CD4-positive, alpha-beta T cell (primary cell): ENCODE measurements at places on chromosomes 3 and 15. TPM values are rescaled to one million over a fixed set of nuclear protein-coding genes. Genes with fewer than 3 reads are reported as not detected.

- H3K4me1 ChIP-seq: no peaks in the 10 kb centered on the region
- no peaks in the 10 kb centered on the region for H3K27me3 ChIP-seq
- no peak for DNase-seq
- H3K27ac ChIP-seq: no peak overlapping the region
- H3K4me3 ChIP-seq: no peak overlapping the region
- no peaks in the 10 kb centered on the region for H3K36me3 ChIP-seq
Observed at GRCh38 chr3:151552589-151552988, 91.7 kb upstream of the IGSF10 start.

The SAMMSON gene
- not detected for total RNA-seq

DNA sequence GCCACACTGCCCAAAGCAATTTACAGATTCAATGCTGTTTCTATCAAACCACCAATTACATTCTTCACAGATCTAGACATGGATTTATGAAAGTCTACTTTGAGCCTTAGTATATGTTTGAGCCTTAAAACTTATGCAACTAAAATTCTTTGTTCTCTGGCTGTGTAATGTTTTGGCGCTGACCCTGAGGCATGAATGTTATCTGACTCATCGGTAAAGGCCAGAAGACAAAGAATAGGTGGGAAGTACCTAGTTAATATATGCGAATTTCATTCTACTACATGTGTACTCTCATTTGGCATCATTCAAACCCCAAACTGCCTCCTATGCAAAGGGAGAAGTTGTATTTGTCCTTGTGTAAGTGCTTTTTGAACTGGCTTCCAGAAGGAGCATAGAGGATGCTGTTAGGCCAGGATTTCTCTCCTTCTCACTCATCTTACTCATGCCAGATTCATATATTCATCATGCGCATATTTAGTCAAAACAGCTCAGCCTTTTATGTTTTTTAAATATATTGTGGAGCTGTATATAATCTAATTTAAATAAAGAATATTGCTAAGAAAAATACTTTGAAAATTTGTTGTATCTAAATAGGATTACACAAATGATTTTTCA lies 204.2 kb downstream of the NFKBIZ start:
- H3K4me3 ChIP-seq: no peak overlapping the region
- no peaks in the 10 kb centered on the region for H3K36me3 ChIP-seq
- no peak overlapping the region for H3K27ac ChIP-seq
- DNase-seq: no peak

The PFN2 gene
- total RNA-seq: 15.5 TPM

The CILP gene
- total RNA-seq: 0.33 TPM

- no peak overlapping the region for H3K27ac ChIP-seq
- no peak overlapping the region for H3K4me3 ChIP-seq
- H3K27me3 ChIP-seq: no peaks in the 10 kb centered on the region
- no peaks in the 10 kb centered on the region for H3K4me1 ChIP-seq
- DNase-seq: no peak
- no peaks in the 10 kb centered on the region for H3K36me3 ChIP-seq
Observed at GRCh38 chr3:168883145-168883544, 780.4 kb downstream of the MECOM start.

DNA sequence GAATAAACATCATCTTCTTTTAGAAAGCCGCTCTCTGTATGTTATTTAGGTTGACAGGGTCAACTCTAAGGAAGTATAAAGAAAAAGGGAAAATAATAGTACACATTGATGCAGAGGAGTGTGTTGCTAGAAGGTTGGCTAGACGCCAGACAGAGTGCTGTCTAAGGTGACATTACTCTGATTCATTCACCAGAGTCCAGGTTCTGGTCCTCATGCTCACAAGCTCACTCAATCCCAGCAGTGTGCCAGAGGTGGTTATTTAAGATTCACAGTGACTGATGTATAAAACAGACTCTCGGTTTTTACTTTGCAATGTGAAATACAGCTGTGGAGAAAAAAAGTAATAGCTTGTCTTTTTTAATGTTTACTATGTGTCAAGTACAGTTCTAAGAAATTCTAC lies 1.7 kb downstream of the CFAP44 start:
- H3K36me3 ChIP-seq: peaks cover 9% of the 10 kb centered on the region
- H3K4me3 ChIP-seq: no peak overlapping the region
- H3K27ac ChIP-seq: no peak overlapping the region
- no peak for DNase-seq
- H3K27me3 ChIP-seq: no peaks in the 10 kb centered on the region

DNA sequence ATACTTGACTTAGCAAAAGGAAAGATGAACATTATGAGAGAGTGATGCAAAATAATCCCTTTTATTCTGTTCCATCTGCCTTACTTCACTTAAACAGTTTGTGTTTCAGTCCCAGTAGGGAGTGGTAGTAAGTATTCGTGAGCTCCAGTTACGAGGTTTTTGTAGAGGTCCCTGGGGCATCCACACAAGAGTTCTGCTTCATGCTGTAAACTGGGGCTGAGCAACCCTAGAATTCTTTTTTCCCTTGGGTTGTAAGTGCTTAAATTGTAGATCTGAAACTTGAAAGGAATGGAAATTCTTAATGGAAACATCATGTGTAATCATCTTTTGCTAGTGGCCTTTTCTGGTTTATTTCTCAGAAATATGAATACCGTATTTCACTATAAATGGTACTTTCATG lies 79.5 kb downstream of the SEMA6D start:
- no peak overlapping the region for H3K4me3 ChIP-seq
- no peak for DNase-seq
- no peak overlapping the region for H3K27ac ChIP-seq
- H3K36me3 ChIP-seq: no peaks in the 10 kb centered on the region
- no peaks in the 10 kb centered on the region for H3K27me3 ChIP-seq

- H3K4me1 ChIP-seq: peaks cover 7% of the 10 kb centered on the region
- DNase-seq: no peak
- H3K27me3 ChIP-seq: no peaks in the 10 kb centered on the region
Observed at GRCh38 chr15:100116416-100117190, 225.2 kb downstream of the ADAMTS17 start.

GRCh38 chr3:159978353-159978752 lies 10.3 kb upstream of the IL12A start:
- H3K4me3 ChIP-seq: no peak overlapping the region
- H3K27ac ChIP-seq: no peak overlapping the region
- no peak for DNase-seq
- no peaks in the 10 kb centered on the region for H3K4me1 ChIP-seq

GRCh38 chr3:56188201-56188600 lies 280.1 kb downstream of the ERC2 start:
- no peaks in the 10 kb centered on the region for H3K4me1 ChIP-seq
- DNase-seq: no peak
- no peak overlapping the region for H3K27ac ChIP-seq

DNA sequence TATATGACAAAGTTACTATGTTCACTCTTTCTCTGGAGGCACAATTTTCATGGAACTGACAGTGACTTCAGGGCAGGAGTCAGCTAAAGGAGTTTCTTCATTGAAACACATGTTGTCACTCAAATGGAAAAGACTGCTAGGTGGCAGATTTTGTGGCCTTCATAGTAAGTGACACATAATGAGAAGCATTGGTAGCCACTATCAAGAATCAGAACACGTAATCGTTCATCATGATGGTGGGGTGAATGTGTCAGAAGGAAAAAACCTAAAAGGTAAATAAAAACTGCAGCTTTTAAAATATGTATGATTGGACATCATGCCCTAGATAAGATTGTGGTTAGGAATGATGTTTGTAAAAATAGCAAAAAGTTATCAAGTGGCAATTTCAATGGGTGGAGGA lies 1491.0 kb downstream of the SI start:
- no peak for DNase-seq
- H3K27ac ChIP-seq: no peak overlapping the region
- no peaks in the 10 kb centered on the region for H3K36me3 ChIP-seq
- H3K4me1 ChIP-seq: no peaks in the 10 kb centered on the region

The GOLGA8M gene
- total RNA-seq: 2.8 TPM

DNA sequence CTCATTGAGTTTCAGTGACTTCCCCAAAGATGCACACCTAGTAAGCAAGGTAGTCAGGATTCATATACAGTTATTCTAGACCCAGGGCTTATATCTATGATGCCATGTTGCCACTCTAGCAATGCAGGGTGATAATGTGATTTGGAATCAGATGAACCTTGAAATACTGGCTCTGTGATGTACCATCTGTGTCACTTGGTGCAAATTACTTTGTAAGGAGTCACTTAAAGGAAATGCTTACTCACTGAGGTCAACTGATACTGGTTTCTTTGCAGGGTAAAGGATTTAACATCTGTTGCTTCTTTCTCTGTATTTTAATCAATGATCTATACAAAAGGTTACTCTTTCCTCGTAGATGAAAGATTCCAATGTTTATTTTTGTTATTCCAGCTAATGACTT lies 10.8 kb downstream of the ASB14 start:
- no peaks in the 10 kb centered on the region for H3K27me3 ChIP-seq
- H3K4me3 ChIP-seq: no peak overlapping the region
- no peak overlapping the region for H3K27ac ChIP-seq
- no peaks in the 10 kb centered on the region for H3K4me1 ChIP-seq
- DNase-seq: no peak

DNA sequence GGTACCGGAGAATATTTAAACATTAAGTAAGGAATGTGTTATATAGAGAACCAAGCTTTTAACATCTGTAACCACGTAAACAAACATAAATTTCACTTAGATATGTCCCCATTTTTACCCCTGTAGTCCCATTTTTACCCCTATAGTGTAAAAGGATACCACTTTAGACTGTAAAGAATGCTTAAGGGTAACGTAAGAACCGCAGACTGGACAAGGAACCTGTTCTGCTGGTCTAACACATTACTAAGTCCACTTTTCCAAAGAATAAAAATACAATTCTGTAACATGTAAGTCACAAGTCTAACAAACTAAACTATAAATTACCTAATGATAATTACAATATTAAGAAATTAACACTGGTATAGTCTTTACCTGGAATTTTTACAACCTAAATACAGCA lies 2.9 kb downstream of the SLC12A6 start:
- peak overlapping the region; percentile 96 for H3K27ac ChIP-seq
- peaks cover 50% of the 10 kb centered on the region for H3K4me1 ChIP-seq
- no peaks in the 10 kb centered on the region for H3K27me3 ChIP-seq
- DNase-seq: no peak
- H3K4me3 ChIP-seq: peak overlapping the region; percentile 98
- peaks cover 10% of the 10 kb centered on the region for H3K36me3 ChIP-seq

DNA sequence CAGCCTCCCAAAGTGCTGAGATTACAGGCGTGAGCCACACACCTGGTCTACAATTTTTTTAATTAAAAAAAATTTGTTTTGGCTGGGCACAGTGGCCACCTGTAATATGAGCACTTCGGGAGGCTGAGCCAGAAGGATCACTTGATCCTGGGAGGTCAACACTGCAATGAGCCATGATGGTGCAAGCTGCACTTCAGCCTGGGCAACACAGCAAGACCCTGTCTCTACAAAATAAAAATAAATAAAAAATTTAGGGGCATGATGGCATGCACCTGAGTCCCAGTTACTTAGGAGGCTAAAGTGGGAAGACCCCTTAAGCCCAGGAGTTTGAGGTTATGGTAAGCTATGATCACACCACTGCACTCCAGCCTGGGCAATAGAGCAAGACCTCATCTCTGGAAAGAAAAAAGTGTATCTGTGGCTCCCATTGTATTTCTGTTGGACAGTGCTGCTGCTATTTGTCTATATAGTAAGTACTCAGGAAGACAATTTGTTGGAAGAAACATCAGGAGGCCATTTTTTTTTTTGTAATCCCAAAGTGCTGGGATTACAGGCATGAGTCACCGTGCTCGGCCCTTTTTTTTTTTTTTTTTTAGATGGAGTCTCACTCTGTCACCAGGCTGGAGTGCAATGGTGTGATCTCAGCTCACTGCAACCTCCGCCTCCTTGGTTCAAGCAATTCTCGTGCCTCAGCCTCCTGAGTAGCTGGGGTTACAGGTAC lies 27.5 kb upstream of the SH3BP5 start:
- H3K4me1 ChIP-seq: peaks cover 68% of the 10 kb centered on the region
- DNase-seq: no peak
- no peak overlapping the region for H3K4me3 ChIP-seq
- no peaks in the 10 kb centered on the region for H3K36me3 ChIP-seq
- H3K27me3 ChIP-seq: no peaks in the 10 kb centered on the region
- no peak overlapping the region for H3K27ac ChIP-seq

- no peak overlapping the region for H3K4me3 ChIP-seq
- H3K36me3 ChIP-seq: peaks cover 59% of the 10 kb centered on the region
- H3K4me1 ChIP-seq: peaks cover 27% of the 10 kb centered on the region
- no peak overlapping the region for H3K27ac ChIP-seq
- no peaks in the 10 kb centered on the region for H3K27me3 ChIP-seq
Observed at GRCh38 chr3:14413381-14414071, 11.1 kb downstream of the SLC6A6 start.

DNA sequence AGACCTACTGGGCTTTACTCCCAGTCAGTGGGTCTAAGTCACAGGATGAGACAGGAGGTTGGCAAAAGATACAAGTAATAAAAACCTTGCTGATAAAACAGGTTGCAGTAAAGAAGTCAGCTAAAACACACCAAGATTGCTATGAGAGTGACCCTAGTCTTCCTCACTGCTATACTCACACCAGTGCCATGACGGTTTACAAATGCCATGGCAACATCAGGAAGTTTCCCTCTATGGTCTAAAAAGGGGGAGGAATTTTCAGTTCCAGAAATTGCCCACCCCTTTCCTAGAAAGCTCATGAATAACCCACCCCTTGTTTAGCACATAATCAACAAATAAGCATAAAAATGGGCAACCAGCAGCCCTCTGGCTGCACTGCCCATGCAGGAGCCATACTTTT lies 966.7 kb upstream of the ROBO1 start:
- H3K27me3 ChIP-seq: no peaks in the 10 kb centered on the region
- no peak overlapping the region for H3K4me3 ChIP-seq

The GRAMD1C gene
- total RNA-seq: 0.55 TPM

DNA sequence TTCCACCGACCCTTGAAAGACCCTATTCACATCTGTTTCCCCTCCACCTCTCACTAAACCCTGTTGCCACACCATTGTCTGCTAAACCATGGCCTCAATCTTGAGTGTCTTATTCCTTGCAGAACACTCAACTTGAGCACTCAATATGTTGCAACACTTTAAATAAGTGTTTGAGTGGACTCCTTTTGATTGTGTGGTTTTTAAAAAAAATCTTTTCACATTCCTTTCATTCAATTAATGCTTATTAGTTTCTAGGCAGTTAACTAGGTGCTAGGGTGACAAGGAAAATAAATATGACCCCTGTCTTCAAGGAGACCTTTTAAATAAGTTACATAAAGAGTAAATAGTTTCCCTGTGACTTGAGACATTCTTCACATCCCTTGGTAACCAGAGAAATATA lies 13.3 kb upstream of the HHLA2 start:
- no peaks in the 10 kb centered on the region for H3K4me1 ChIP-seq
- no peaks in the 10 kb centered on the region for H3K36me3 ChIP-seq
- DNase-seq: no peak
- no peaks in the 10 kb centered on the region for H3K27me3 ChIP-seq

The MINAR1 gene
- total RNA-seq: 0.14 TPM

GRCh38 chr3:100254168-100254777 lies 6.5 kb upstream of the TBC1D23 start:
- no peak for DNase-seq
- no peaks in the 10 kb centered on the region for H3K4me1 ChIP-seq
- no peaks in the 10 kb centered on the region for H3K36me3 ChIP-seq
- no peaks in the 10 kb centered on the region for H3K27me3 ChIP-seq

The ISLR2 gene
- total RNA-seq: not detected
